ENCODE measurements at places on chromosomes 6 and 20.

- no peak for DNase-seq
Measured at GRCh38 chr6:86913795-86914194, 23.5 kb upstream of the HTR1E start.

DNA sequence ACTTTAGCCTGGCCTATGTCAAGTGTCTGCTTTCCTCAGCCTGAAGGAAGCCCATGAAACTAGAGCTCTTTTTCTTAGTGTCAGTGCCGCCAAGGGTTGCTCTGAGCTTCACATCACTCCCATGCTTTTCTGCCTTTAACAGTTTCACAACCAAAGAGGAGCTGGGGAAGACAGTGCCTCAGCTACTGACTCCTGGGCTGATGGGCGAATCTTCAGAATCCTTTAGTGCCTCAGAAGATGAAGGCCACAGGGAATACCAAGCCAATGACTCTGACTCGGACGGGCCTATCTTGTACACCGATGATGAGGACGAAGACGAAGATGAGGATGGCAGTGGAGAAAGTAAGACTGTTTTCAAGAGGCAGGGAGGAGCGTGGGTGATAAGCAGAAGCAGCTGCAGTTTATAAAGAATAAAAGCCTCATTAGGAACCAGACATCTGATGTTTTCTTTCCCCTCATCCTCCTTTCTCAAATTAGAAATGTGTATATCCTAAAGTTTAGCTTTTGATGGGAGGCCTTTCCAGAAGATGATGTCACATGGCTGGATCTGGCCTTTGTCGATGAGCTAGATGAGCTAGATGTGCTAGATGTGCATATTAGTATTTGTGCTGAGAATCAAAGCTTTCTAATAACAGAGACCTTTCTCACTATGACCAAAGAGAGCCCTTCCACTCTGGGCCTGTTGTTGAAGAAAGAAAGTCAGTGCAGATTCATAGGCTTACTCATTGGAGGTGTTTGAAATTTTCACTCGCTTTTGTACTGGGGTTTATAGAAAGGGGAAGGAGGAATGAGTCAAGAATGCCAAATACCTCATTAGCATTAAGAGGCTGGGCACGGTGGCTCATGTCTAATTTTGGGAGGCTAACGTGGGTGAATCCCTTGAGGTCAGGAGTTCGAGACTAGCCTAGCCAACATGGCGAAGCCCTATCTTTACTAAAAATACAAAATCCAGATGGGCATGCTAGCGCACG, 70.7 kb upstream of the LTV1 start:
- no peak for DNase-seq

DNA sequence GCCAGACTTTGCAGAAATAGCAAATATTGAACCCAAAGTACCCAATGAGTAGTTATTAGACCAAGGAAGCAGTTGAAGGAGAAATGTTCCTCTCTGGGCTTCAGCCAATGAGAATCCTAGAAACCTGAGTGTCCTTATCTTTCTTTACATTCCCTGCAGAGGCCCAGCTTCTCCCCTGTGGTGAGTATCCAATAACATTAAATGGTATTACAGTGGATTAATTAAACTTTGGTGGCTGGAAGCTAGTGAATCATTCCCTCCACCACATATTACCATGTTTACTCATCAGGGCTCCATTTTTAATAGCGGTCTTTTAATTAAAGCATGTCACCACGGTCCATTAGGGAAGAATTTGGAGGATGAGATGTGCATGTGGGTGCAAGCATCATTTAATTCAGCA, 74.0 kb downstream of the UNC5CL start:
- DNase-seq = no peak

GRCh38 chr6:148657048-148657447, 89.8 kb upstream of the UST start:
- DNase-seq = no peak

- peak; percentile 32 for DNase-seq
Measured at GRCh38 chr6:42075159-42075838, 25.0 kb downstream of the TAF8 start.

GRCh38 chr6:105952772-105953690, 133.1 kb upstream of the PRDM1 start:
- no peak for DNase-seq

DNA sequence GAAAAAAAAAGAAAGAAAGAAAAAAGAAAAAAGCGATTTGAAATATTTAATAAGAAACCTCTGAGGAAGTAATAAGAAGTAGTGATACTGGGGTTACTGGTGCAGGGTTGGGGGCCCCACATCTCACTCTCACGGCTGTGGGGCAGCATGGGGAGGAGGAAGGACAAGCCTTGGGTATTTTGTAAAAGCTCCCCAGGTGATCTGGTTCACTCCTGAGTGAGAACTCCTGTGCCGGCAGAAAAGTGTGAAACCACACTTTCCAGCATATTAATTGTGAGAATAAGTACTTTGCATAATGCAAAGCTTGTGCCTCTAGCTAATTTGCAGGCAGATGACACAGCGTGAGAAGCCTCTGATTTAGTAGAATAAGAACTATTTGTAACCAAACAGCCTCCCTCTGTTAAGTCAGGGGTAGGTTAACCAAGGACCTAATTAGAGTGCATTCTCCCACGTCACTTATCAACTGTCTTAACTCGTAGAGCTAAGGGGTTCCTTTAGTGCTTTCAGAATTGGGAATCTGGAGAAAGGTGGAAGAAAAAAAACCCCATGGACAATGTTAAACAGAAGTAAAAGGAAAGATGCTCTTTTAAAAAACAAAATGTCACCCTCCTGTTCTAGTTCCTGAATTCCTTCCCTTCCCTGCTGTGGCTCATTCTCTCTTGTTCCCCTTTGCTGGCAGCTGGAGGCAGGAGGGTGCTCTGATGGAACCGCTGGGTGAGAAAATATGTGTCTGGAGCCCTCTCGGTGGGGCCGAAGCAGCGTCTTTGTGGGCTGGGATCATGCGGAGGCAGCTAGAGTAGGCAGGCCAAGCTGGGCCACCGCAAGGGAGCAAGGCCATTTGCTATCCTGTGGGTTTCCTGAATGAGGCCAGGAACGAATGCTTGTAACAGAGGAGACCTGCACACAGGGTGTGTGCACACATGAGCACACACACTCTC, 108.7 kb downstream of the FYN start:
- peak; percentile 42 for DNase-seq

DNA sequence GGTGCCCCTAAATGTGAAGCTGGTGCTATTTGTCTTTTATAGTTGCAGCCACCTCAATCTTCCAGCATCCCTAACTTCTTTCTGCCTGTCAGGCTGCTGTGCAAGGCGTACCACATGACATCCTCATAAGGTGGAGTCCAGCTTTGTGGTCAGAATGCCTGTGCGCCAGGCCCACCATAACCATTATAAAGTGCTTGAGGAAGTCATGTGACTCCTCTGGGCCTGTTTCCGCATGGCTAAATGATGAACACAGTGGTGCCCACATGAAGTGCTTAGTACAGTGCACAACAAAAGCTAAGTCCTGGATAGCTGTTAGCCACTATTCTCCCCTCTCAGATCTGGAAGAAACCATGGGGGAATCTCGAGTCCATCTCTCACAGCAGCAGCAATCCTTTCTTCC, 75.6 kb downstream of the INSM1 start:
- DNase-seq = no peak

DNA sequence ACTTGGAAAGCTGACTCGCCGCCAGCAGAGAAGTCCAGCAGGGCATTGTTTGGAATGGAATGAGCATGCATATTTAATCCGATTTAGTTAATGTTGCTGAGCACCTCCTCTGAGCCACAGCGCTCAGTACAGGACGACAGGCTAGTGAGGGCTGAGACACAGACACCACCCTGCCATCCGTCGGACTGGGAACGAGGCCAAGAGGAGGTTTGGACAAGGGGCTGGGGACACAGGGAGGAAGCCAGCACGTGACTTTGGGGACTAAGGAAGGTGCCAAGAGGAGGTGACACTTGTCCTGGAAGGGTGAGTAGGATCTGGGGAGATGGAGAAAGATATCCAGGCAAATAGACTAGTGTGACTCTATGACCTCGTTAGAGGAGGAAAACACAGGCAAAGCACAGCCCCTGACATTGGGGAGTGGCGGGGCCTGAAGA, 152.5 kb upstream of the ECI2 start:
- no peak for DNase-seq

GRCh38 chr6:92777146-92777740, 642.1 kb downstream of the EPHA7 start:
- no peak for DNase-seq

GRCh38 chr20:61448386-61448785, 196.3 kb downstream of the CDH4 start:
- no peak for DNase-seq

DNA sequence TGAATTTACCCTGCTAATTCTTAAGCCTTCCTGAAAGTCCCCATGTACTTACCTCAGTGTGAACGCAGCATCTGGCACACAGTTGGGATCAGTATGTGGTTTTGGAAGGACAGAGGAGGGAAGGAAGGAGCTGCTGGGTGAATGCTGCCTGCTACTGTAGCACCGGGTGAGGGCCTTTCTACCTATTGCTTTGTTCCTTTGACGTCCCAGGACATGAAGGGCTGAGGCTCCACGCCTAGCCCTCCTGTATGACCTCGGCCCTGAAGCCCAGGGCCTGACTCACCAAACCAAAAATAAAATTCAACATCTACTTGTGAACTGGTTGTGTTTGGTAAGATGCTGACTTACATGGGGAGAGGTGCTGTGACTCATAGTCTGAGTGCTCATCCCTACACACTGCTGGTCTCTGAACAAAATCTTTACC, 51.1 kb downstream of the ARID1B start:
- no peak for DNase-seq

- DNase-seq = no peak
Measured at GRCh38 chr6:137241481-137242038, 22.4 kb upstream of the IFNGR1 start.

GRCh38 chr6:117237561-117237960, 27.8 kb upstream of the VGLL2 start:
- no peak for DNase-seq

- no peak for DNase-seq
Measured at GRCh38 chr6:123780021-123780420, 23.6 kb upstream of the NKAIN2 start.

DNA sequence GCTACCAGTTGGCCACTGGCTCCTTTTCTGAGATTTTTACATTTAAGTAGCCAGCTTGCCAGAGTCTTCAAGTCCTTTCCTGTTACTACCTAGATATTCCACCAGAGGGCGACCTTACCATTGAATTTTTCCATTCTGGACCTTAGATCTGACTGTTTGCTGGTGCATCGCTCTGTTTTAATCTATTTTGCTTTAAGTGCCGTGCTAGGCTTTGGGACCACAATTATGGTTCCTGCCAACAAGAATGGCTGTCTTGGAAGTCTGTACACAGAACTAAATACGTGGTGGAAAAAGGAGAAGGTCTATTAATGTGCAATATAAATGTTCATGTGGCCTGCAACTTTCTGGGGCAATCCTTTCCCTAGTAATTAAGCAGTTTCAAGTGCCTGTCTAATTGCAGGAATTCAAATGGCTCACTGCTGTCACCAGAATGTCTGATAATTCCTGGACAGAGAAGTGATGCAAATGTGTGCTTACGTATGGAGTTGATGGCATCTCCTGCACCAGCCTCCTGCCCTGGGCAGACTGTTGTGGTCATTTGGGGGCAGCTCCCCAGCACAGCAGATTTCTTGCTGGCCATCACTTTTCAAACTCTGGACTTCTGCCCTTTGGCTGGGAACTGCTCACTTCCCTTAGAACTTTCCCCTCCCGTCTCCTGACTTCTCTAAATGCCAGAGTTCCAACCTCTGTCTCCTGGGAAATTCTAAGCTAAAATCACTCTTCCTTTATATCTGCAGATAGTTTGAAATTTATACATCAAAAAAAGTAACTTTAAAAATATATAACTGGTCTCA, 5.6 kb upstream of the HLA-DOA start:
- peak; percentile 73 for DNase-seq

- no peak for DNase-seq
Measured at GRCh38 chr6:168834042-168834587, 393.1 kb downstream of the SMOC2 start.

GRCh38 chr6:114068771-114069170, 97.8 kb upstream of the HDAC2 start:
- DNase-seq = no peak

- DNase-seq = no peak
Measured at GRCh38 chr6:13407709-13408695, 79.4 kb downstream of the GFOD1 start.

DNA sequence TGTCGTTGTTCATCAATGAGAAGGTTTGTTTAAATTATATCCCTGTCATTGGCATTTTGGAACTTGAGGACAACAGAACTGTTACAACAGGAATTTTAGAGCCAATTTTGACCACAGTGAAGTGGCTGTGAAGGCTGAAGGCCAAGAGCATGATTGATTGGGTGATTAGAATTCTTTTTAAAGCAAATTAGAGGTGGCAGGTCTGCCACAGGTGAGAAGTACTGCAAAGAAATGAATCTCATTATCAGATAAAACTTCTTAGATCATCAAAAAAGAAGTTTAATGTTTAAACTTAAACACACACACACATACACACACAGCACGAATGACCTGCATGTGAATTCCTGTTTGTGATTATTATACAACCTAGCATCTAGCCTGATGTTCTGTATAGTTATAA, 32.4 kb downstream of the FARS2 start:
- DNase-seq = no peak

GRCh38 chr6:83770910-83771309, 62.0 kb upstream of the SNAP91 start:
- no peak for DNase-seq

GRCh38 chr6:165632194-165632593, 30.8 kb downstream of the PDE10A start:
- DNase-seq = no peak

GRCh38 chr6:142830116-142830710, 114.8 kb downstream of the HIVEP2 start:
- DNase-seq = no peak

- DNase-seq = no peak
Measured at GRCh38 chr6:16972535-16972934, 129.3 kb upstream of the STMND1 start.

GRCh38 chr6:108874470-108875160, 26.4 kb downstream of the ARMC2 start:
- DNase-seq = no peak

DNA sequence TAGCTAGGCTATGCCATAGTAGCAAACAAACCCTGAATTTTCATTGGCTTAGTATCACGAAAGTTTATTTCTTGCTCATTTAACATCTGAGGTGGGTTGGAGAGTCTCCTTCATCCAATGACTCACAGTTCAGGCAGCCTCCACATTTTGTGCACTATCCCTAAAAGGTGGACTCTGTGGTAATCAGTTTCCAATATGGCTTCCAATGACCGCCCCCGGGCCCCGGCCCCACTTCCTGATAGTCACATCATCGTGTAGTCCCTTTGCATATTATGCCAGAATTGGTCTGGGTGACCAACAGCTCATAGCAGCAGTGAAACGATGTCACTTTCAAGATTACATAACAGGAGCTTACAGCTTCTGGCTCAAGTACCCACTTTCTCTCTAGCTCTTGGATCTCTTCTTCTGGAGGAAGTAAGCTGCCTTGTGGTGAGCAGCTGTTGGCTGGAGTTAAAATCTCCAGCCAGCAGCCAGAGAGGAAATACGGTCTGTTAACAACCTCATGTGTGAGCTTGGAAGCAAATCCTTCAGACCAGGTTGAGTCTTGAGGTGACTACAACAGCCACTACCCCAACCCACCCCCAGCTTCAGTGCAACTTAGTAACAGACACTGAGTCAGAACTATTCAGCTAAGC, 7.8 kb downstream of the HCRTR2 start:
- no peak for DNase-seq

All from T-cell (primary cell).